RPMI7951 (cell line): ENCODE measurements at places on chromosomes 1 and 21. TPM values are rescaled to one million over a fixed set of nuclear protein-coding genes. Genes with fewer than 3 reads are reported as not detected.

Gene MIXL1
- total RNA-seq: not detected in 2 replicates

Gene SYCP1
- total RNA-seq: not detected in 2 replicates

Gene CDK18
- under 0.01 and 0.36 TPM in 2 replicates for total RNA-seq

Gene AMY1B
- not detected in 2 replicates for total RNA-seq

Gene L1TD1
- total RNA-seq: not detected in 2 replicates

Gene B4GALT2
- total RNA-seq: 69.8 and 78.1 TPM in 2 replicates

Gene PCBP3
- total RNA-seq: 4.0 and 8.4 TPM in 2 replicates

Gene STMN1
- 341 and 495 TPM in 2 replicates for total RNA-seq

Gene CRP
- total RNA-seq: not detected in 2 replicates

Gene F11R
- 6.0 and 10.5 TPM in 2 replicates for total RNA-seq

Gene ADAMTSL4
- 0.60 and 1.1 TPM in 2 replicates for total RNA-seq

Gene GBP6
- not detected in 2 replicates for total RNA-seq

Gene PWP2
- total RNA-seq: 1.9 and 2.2 TPM in 2 replicates
